ENCODE measurements at places on chromosomes 7 and 10.

DNA sequence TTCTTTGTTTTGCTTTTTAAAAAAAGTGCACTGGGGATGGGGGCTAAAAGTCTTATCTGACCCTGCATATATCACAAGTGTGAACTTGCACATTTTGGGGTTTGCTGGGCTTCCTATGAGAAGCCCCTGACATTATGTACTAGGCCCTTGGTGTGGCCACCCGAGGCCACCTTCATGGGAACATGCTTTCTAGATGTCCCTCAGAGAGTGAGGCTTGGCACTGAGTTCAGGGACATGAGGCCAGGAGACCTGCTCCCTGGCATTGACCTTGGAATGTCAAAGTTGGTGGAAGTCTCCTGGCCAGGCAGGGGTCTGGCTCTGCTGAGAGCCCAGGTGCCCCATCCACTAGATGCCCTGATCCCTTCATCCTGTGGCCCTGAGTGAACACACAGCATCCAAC, 536.2 kb downstream of the TCERG1L start:
- no peak for DNase-seq

DNA sequence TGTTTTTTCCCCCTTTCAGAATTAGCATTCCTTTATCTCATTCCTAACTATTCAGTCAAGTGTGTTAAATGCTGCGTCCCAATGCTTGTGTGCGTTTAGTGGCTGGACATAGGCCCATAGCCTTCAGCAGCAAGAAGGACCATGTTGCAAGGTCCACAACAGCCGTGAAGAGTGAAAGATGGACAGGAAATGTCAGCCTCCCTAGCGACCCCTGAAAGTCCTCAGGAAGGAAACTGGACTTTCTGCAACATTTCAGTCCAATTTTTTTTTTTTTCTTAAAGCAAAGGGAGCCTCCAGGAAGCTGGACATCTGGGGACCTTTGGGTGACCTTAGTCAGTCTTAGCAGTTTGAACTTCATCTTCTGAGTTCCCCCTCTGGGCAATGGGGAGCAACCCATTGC, 550.7 kb upstream of the MGMT start:
- no peak for DNase-seq

- DNase-seq, result no peak
Observed at GRCh38 chr7:91957823-91958222, 17.2 kb downstream of the AKAP9 start.

- no peak for DNase-seq
Observed at GRCh38 chr10:52443419-52444388, 129.6 kb downstream of the DKK1 start.

DNA sequence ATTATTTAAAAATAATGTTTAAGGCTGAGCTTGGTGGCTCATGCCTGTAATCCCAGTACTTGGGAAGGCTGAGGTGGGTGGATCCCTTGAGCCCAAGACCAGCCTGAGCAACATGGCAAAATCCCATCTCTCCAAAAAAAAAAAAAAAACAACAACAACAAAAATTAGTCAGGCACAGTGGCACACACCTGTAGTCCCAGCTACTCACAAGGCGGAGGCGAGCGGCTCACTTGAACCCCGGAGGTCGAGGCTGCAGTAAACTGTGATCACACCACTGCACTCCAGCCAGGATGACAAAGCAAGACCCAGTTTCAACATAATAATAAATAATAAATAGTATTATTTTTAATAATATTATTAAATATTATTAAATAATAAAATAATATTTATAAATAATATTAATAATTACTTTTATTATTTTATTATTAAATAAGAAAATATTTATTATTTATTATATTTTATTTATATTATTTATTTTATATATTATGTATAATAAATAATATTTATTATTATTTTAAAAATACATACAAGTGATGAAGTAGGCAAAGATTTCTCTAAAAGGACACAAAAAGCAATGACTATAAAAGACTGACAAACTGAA, 8.4 kb upstream of the LRRC61 start:
- DNase-seq, result no peak

- DNase-seq, result no peak
Observed at GRCh38 chr10:127942811-127943210, 35.9 kb downstream of the PTPRE start.

DNA sequence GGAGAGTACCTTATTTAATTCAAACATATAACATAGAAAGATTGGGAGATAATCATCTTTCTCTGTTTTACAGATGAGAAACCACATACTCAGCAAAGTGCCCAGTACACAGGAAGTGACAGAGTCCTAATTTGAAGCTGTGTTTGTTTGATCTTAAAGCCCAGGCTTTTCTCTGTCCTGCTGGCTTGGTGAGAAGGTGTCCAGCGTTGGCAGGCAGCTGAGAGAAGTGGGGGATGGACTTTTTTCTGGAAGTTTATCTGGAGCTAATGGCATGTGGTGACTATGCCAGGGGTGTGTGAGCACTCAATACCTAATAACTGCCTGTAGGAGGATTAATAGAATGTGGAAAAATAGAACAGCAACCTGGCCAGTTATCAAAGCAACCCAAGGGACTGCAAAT, 60.8 kb downstream of the NPSR1 start:
- DNase-seq, result no peak

DNA sequence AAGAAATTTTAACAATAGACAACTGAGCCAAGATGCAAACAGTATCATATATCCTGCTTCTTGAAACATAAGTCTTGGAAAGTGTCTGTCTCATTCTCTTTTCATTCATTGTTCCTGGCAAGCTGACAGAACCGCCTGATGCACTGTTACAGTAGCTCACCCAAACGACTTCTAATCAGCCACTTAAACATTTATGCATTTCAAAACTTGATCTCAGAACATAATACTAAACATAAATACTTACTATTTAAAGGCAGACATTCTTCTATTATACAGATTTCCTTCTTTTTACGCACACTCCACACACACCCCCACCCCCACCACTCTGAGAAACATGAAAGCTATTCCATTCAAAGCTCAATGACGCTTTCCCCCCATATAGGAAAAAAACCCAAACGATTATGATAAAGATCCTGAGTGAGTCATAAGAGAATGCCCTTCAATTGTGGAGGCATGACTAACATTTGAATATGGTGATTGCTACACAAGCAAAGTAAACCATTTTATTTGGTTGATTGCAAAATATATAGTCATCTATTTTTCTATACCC, 30.5 kb downstream of the SHTN1 start:
- no peak for DNase-seq

DNA sequence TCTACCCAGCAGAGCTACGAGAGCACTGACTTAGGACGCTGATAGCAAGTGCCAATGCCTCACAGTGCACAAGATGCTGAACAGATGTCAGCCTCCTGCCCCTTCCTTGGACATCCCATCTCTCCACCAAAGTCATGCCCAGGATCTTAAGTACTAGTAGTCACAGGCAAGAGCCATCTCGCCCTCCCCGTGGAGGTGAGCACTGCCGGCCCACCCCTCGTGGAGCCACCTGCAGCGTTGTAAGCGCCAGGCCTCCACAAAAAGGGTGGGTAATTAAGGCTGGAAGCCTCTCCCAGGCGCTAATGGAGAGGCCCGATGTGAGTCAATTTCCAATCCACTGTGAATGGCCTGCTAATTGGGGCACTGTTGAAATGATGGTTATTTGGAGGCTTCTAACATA, 156.2 kb downstream of the GRID1 start:
- no peak for DNase-seq

DNA sequence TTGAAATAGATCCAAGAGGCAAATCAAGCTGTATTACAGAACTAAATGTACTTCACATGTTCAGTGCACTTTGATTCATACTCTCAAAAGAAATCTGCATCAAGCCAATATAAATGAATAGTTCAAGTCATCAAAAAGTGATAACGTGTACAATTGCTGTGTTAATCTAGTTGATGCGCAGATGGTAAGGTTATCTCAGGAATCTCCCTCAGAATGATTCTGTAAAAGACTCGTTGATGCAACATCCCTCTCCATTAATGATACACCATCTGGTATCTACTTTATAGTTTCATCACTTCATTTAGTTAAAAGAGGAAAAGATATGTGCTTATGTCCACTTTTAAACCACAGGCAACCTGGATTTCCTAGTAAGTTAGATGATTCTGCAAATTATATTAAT, 200.6 kb downstream of the CHCHD3 start:
- DNase-seq, result no peak

DNA sequence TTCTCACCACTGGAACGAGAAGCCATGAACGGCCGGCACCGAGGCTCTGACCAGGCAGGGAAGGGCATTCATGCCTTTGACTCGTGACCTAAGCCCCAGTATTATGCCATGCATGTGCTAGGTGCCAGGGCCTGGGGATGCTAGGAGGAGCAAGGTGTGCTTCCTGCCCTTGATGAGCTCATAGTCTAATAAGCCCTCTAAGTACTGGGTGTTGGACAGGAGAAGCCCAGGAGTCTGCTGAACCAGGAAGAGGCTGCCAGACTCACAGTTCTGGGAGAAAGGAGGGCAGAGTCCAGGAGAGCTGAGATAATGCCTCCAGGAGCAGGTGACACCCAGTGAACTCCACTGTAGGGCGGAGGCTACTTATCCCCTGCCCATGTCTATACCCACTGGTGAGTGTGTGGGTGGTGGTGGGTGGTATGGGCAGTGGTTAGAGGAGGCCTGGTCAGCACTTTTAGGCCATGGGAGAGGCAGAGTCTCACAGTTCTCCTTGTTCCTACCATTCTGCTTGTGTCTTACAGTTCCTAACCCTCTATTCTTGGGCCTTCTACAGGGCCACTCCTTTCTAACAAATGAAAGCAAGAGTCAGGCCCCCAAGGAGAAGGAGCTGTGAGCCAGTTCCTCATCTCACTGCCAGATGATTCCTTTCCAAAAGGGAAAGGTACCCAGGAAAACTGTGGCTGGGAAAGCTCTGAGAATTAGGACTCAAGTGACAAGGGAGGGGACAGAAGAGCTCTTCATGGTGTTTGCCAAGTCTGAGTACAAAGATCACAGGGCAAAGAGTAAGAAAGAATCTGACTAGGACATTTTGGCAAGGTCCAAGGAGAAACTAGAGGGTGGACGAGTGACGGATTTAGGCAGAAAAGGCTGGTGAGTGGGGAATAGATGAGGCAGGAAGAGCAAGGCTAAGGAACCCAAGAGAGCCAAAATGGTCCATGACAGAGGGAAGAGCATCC, 3.6 kb upstream of the MXI1 start:
- no peak for DNase-seq

DNA sequence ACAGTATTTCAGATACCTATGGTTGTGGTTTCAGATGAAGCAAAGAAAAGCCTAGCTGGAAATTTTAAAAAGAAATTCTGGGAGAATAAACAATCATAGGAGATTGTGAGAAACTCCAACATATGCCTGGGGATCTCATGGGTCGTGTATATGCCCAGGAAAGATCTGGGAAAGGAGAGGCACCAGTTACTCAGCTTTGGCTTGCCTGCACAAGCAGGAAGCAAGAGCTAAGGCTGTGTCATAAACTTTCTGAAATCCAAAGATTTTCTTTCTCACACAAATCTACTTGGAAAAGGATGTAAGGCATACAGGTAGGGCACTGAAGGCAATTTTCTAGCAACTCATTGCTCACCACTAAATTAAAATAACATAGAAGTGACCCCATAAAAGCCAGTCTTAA, 373.6 kb downstream of the CDC14C start:
- DNase-seq, result no peak

DNA sequence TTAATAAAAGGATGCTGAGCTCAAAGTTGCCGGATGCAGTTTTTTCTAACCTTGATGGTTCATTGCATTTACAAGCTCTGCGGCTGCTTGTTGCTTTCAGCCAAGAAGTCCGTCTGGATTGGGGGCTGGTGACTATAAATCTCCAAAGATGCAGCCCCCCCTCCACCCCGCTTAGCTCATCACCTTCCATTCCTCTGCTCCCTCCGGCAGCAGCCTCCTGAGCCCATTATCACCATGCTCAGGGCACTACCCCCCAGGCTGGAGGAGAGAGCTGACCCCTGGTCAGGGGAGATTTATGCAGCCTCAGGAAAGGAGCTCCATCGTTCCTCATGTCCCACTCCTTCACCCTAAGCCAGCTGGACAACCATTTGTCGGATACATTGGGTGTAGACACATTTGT, 55.3 kb upstream of the ZRANB1 start:
- DNase-seq, result no peak

GRCh38 chr10:70144372-70145110, 2.0 kb downstream of the TYSND1 start:
- no peak for DNase-seq

GRCh38 chr10:75773813-75774782, 342.7 kb downstream of the LRMDA start:
- DNase-seq, result no peak

DNA sequence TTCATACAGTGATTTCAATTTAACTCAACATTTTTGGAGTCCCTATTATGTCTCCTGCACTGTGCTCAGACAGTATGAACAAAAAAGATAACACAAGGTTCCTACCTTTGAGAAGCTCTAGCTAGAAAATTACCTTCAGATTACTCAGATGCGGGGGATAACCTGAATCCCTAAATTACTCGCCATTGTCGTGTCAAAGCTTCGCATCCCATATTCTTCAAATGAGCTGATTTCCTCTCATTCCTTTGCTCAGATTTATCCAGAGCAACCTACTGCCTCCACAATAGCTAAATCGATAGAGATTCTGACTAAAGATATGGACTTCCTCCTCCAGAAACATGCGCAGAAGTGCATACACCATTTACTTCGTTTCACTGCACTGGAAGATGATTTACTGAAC, 42.6 kb downstream of the ZNF800 start:
- no peak for DNase-seq

- no peak for DNase-seq
Observed at GRCh38 chr10:128150045-128150493, 23.8 kb upstream of the MKI67 start.

GRCh38 chr10:83849150-83849549, 290.2 kb upstream of the GHITM start:
- no peak for DNase-seq

- DNase-seq, result no peak
Observed at GRCh38 chr10:87534173-87534858, 29.6 kb downstream of the MINPP1 start.

All from ascending aorta (tissue), 2 donors.